Peyer's patch (tissue), 4 donors: ENCODE measurements at places on chromosomes 16 and 17.

GRCh38 chr17:58305626-58306025 lies 23.0 kb downstream of the TSPOAP1 start:
- no peak for DNase-seq

DNA sequence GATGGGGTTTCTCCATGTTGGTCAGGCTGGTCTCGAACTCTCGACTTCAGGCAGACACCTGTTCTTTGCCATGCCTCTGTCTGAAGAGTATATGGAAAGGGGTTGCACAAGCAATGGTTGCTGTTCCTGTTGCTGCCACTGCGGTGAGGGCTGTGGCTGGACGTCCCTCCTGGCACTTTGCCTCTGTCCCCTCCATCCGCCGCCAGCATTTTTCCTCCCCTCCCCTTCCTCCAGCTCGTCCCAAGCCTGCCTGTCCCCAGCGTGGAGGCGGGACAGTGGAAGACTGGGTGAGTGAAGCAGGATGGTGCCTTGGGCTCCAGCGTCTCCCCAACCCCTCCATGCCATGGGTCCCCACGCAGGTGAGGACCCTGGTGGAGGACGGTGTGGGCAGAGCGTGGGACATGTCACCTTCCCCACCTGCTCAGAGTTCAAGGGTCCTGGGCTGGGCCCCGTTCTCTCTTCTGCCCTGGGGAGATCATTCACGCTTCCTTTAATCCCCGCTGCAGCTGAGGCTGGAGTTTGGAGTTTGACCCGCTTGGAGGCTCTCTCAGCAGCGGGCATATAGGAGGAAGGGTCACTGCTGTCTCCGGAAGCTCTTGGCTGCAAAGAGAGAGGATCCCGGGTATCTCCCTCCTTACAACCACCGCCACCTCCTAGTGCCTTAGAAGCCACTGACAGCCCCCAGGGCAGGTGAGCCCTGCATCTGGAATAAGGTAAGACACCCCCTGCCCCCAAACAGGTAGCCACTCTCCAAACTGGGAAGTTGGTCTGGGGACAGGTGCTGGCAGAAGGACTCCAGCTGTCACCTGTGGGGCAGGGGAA lies at the start of gene SLC5A11:
TSS of gene SLC5A11 (plus strand) at position 238 of the 822 bp plus-strand sequence. CDS start 12,681 bp downstream, outside the sequence.
- DNase-seq = peak; percentile 80

DNA sequence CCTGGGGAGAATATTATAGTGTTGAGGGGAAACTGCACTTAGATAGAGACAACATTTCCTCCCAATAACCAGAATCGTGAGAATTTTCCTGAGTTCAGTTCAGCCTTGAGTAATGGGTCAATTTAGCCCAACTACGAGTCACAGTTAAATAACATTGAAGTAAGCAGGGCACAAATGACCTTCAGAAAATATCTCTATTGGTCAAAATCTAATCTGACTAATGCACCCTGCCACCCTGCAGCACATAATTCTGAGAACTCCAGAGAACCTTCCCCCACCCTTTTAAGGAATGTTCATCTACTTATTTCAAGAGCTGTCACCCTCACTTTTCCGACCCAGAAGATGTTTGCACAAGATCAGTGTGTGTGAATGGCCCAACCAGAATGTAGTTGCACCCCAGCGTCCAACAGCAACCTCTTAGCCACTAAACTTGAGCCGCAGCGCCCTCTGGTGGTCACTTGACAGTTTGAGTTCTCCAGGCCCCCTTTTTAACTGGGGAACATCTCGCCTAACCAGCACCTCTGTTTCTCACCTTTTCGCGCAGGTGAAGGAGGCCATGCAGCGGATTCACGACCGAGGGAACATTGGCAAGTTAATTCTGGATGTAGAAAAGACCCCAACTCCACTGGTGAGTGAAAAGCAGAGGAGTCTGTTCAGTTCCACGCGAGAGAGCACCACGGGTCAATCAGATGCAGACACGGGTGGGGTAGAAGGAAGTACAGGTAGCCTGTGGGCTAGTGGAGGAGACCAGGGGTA lies 50.9 kb upstream of the CLEC3A start:
- peak; percentile 93 for DNase-seq

GRCh38 chr17:42526031-42526444 lies 10.0 kb upstream of the NAGLU start:
- no peak for DNase-seq
